ENCODE measurements at places on chromosomes 12 and 14. TPM values are rescaled to one million over a fixed set of nuclear protein-coding genes. Genes with fewer than 3 reads are reported as not detected.

DNA sequence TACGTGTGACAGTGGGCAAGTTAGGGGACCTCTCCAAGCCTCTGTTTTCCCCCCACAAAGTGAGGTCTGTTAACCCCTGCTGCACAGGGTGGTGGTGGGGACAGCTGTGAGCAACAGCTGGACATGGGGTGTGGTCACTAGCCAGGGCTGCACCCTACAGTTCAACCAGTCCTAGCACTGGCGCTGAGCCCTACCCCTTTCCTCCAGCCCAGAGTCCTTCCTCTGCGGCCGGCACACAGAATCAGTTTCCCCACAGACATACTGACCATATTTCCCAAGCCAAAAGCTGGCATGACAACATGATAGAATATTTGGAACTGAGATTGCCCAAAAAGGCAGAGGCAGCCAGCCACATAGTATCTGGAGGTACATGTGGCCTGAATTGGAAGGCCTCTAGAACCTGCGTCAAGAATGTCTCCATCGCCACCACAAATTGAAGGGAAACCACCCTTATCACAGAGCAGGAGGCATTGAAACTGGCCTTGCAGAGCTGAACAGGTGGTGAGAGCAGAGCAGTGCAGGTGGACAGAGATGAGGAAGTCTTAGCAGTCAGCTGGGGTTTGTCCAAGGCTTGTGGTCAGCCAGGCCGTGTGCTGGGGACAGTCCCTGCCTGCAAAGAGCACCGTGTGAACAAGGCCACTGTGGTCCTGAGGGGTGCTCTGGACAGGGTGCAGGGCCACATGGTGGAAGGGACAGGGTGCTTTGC lies 21.2 kb downstream of the DEGS2 start:
- no peak for DNase-seq
- no peak overlapping the region for H3K4me3 ChIP-seq
- H3K36me3 ChIP-seq = no peaks in the 10 kb centered on the region
- H3K27me3 ChIP-seq = no peaks in the 10 kb centered on the region
- no peak overlapping the region for H3K27ac ChIP-seq

GRCh38 chr12:3493043-3493858 lies 2.2 kb downstream of the PRMT8 start:
- no peak overlapping the region for H3K4me3 ChIP-seq
- peaks cover 13% of the 10 kb centered on the region for H3K27me3 ChIP-seq
- H3K27ac ChIP-seq = no peak overlapping the region
- no peak for DNase-seq
- no peaks in the 10 kb centered on the region for H3K36me3 ChIP-seq
- H3K4me1 ChIP-seq = no peaks in the 10 kb centered on the region

DNA sequence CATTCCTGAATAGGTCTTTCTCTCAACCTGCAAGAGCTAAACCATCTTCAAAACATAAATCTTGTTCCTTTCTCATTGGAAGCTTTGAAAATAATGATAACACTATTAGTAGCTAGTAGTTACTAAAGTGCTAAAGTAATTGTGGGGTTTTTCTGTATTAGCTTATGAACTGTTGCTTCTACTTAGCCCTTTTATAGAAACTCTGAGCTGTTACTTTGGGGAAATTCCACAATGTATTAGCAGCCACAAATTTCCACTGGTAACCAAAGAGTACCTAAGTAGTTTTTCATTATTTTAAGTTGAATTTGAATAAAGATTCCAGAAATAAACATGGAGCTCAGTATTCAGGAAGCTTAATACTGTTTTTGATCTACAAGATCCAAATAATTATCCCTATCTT lies 6.4 kb upstream of the MAPK1IP1L start:
- no peak for DNase-seq
- H3K4me3 ChIP-seq = no peak overlapping the region
- no peak overlapping the region for H3K27ac ChIP-seq

GRCh38 chr12:100504804-100505203 lies 31.1 kb downstream of the NR1H4 start:
- no peak overlapping the region for H3K27ac ChIP-seq

GRCh38 chr12:85089792-85090191 lies 53.6 kb downstream of the LRRIQ1 start:
- no peak for DNase-seq
- H3K4me1 ChIP-seq = no peaks in the 10 kb centered on the region
- H3K36me3 ChIP-seq = no peaks in the 10 kb centered on the region
- no peak overlapping the region for H3K4me3 ChIP-seq
- no peak overlapping the region for H3K27ac ChIP-seq

DNA sequence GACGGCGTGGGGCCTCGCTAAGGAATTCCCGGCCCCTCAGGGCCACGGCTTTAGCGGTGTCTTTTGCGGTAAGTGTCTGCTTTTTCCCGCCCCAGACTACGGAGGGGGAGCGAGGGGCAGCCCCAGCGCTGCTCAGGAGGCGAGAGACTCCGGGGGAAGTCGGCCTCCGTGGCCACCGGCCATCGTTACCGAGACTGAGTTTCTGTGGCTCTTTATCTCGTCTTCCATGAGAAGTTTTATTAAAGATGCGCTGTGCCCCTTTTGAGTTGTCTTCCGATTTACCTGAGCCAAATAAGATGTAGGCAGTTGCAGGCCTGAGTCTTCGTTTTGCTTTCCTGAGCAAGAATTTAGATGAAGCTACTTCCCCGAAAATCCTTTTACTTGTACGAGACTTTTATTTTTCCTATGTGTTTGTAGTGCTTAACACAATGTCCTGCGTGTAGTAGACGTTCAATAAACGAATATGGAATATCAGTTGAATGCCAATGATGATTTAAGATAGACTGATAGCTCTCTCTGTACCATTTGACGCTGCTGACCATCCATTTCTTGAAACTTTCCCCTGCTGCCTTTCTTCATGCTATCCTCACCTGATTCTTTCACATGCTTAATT lies 462 bp downstream of the SRP54 start:
- H3K4me1 ChIP-seq = peaks cover 25% of the 10 kb centered on the region
- peak overlapping the region; percentile 98 for H3K4me3 ChIP-seq
- no peaks in the 10 kb centered on the region for H3K27me3 ChIP-seq
- no peaks in the 10 kb centered on the region for H3K36me3 ChIP-seq
- H3K27ac ChIP-seq = peak overlapping the region; percentile 99

DNA sequence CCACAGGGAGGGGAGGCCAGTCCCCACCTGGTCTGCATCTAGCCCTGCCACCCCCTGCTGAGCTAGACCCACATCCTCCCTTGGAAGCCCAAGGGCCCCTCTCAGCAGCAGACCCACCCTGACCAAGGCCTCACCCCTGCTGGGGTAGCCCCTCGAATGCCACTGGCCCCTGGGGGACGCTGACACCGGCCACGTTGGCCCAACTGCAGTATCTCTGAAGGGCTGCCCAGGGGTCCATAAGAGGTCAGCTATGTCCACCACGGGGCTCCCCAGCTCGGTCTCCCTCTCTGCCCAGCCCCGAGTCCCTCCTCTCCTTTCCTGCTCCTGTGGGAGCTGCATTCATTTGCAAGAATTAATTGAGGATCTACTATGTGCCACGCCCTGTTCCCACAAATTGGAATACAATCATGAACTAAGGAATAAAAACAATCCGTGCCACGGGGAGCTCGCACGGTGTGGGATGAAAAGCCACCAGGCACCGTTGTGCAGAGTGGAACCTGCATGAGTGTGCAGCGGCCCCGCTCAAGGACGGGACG lies 71.4 kb downstream of the GALNT9 start:
- H3K36me3 ChIP-seq = no peaks in the 10 kb centered on the region
- DNase-seq = no peak
- H3K27me3 ChIP-seq = no peaks in the 10 kb centered on the region
- no peaks in the 10 kb centered on the region for H3K4me1 ChIP-seq

- no peaks in the 10 kb centered on the region for H3K4me1 ChIP-seq
- H3K27ac ChIP-seq = no peak overlapping the region
- no peak overlapping the region for H3K4me3 ChIP-seq
- no peaks in the 10 kb centered on the region for H3K27me3 ChIP-seq
Observed at GRCh38 chr12:52390739-52391617, 5.5 kb upstream of the KRT84 start.

DNA sequence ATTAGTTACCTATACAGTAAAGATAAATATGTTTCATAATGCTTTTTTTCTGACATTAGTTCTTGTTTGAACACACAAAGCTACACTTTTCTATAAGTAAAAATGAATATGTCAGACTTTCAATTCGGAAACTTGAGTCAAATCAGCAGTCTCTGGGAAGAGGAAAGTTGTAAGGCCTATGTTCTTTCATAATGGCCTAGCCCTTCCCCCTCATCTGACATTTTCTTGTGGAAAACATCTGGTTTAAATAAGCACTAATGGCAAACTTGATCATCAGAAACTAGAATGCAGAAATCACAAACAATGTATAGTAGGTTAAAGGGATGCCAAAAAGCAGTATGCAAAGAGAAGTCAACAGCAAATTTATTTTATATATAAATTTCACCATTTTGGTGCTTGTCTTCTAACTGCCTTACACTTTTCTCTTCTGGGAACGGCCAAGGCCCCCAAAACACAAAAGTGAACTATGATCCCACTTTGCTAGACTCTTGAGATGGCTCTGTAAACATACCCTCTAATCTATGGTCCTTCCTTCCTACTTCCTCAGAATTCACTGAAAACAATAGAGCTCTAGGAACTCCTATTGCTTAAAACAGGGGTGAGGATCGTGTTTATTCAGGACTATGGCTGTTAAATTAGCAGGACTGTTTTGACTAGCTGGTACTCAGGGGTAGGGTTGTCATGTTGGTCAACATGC lies 444.1 kb downstream of the RAD51B start:
- no peaks in the 10 kb centered on the region for H3K27me3 ChIP-seq
- peak overlapping the region; percentile 26 for H3K27ac ChIP-seq
- no peaks in the 10 kb centered on the region for H3K4me1 ChIP-seq
- H3K4me3 ChIP-seq = no peak overlapping the region

DNA sequence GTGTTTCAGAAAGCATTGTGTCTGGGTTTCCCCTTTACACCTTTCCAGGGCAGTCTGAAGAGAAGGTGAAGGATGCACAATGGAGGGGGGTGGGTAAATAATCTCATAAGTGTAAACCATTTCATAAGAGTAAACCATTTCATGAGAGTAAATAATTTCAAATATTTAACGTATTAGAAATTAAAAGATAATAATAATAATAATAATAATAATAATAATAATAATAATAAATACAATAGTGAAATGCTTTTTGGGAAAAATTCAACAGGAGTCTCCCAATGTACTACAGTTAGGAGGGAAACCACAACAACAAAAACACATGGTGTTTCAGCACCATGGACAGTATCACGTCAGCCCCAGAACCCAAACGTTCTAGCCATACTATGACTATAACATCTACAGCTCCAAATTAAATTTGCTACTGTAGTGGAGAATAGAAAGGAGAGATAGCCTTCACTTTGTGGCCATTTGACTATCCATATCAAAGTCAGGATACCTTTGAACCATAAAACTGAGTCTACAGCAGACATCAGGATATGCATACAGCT lies 691.8 kb downstream of the BCL11B start:
- no peak for DNase-seq
- no peaks in the 10 kb centered on the region for H3K36me3 ChIP-seq
- no peaks in the 10 kb centered on the region for H3K27me3 ChIP-seq
- H3K4me1 ChIP-seq = no peaks in the 10 kb centered on the region

DNA sequence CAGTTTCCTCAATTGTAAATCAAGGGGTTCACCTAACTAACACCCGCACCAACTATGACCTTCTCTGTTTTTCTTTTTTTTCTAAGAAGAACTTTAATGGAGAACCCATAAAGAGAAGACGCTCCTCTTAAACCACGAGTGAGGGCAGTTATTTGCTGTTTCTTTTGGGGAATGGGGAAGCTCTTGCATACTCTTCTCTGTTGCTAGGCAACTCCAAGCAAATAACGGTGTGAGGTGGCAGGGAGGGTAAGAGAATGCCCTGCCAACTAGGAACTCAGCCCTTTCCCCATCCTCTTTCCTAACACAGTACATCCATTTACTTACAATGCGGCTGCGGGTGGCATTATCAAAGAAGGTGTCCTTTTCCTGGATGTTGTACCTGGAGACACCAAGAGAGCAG lies 114.9 kb downstream of the ANO2 start:
- DNase-seq = no peak
- no peaks in the 10 kb centered on the region for H3K36me3 ChIP-seq
- no peak overlapping the region for H3K4me3 ChIP-seq
- no peaks in the 10 kb centered on the region for H3K4me1 ChIP-seq
- no peak overlapping the region for H3K27ac ChIP-seq

GRCh38 chr12:4027412-4027811 lies 154.2 kb upstream of the PARP11 start:
- no peaks in the 10 kb centered on the region for H3K36me3 ChIP-seq
- H3K4me3 ChIP-seq = no peak overlapping the region
- peaks cover 5% of the 10 kb centered on the region for H3K4me1 ChIP-seq

DNA sequence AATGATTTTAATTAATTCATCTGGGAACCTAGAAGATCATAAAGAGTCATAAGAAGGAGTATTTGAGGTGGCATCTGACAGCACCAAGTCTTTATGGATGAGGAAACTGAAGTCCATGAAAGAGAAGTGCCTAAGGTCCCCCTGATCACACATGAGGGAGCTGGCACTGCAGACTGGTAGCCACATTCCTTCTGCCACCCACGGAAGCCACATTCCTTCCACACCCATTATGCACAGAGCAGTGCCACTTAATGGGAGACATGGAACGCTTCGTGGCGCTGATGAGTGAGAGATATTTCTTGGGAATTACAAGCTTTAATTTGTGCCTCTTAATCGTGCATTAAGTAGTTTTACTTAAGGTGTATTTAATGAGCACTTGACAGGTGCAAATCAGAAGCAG lies 139.3 kb upstream of the NTF3 start:
- H3K27ac ChIP-seq = no peak overlapping the region
- H3K36me3 ChIP-seq = no peaks in the 10 kb centered on the region
- H3K4me1 ChIP-seq = no peaks in the 10 kb centered on the region
- no peak for DNase-seq
- H3K4me3 ChIP-seq = no peak overlapping the region

ITPR2 gene
- total RNA-seq = 53.5 TPM

FIGNL2 gene
- not detected for total RNA-seq

HAL gene
- 1.1 TPM for total RNA-seq

KRT2 gene
- total RNA-seq = not detected

MYO1A gene
- 0.59 TPM for total RNA-seq

CLEC4C gene
- total RNA-seq = not detected

ERP27 gene
- total RNA-seq = not detected

POTEG gene
- not detected for total RNA-seq
